Activated CD8-positive, alpha-beta T cell treated with anti-CD3 and anti-CD28 coated beads, Interleukin-2, amount 10 ng/mL, durations not matched to agents 7 days and 5 days (primary cell): ENCODE measurements at places on chromosomes 12 and 14. TPM values are rescaled to one million over a fixed set of nuclear protein-coding genes. Genes with fewer than 3 reads are reported as not detected.
A peak's percentile ranks its signal among the peaks of the same experiment; 100 is the strongest.

DNA sequence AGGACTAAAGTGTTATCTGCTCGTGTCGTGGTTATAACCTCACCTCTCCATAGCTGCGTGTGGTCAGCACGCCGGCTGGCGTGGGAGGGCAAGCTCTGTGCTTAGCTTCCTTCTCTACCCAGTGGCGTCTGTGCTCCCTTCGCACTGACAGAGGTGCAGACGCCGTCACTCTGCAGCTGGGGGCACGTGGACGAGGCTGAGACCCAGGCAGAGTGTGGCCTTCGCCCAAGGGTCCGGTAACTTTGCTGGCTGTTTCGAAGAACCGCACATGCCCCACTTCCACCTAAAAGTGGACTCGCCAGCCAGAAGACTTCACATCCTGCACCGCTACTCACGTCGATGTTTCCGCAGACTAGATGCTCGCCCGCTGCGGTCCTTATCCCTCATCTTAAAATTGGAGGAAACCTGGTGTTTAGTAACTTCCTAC, 35.9 kb upstream of the DYNC1H1 start:
- no peak overlapping the region for H3K4me3 ChIP-seq
- no peaks in the 10 kb centered on the region for H3K27me3 ChIP-seq
- H3K27ac ChIP-seq, result no peak overlapping the region
- H3K4me1 ChIP-seq, result no peaks in the 10 kb centered on the region
- no peak for DNase-seq

DNA sequence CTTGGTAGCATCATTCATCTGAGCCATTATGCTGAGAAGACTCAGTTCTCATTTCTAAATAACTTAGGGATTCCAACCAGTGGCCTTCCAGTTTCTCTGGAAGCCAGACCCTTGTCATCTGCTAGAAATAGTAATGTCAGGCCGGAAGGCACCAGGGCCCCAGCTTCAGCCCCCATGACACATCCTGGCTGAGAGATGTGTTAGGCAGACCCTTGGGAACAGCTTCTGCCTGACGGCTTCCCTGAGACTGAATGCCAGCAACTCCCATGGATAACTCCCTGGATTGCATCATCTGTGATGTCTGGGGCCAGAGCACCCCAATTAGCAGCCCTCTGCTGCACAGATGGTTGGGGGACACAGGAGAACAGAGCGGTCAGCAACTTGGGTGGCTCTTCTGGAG, 583.5 kb upstream of the TBX3 start:
- no peak overlapping the region for H3K4me3 ChIP-seq
- H3K36me3 ChIP-seq, result no peaks in the 10 kb centered on the region
- DNase-seq, result no peak
- H3K27me3 ChIP-seq, result no peaks in the 10 kb centered on the region

DNA sequence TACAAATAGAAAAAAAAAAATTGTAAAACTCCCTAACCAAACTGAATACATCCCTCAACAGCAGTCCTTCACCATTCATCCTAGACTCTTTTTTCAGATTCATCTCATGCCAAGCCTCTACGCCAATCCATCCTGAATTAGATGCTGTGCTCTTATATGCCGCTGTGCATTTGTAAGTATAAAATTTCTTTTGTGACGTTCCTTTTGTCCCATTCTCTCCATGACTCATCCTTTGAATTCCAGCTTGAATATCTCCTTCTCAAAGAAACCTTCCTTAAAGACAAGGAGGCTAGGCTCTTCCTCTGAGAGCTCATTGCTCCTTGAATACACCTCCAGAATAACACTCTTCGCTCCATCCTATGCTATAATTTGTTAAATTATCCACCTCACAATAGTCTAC, 359.2 kb downstream of the RMST start:
- no peak overlapping the region for H3K27ac ChIP-seq
- no peak overlapping the region for H3K4me3 ChIP-seq
- H3K27me3 ChIP-seq, result no peaks in the 10 kb centered on the region
- no peaks in the 10 kb centered on the region for H3K36me3 ChIP-seq
- no peak for DNase-seq

- H3K27ac ChIP-seq, result no peak overlapping the region
- H3K4me1 ChIP-seq, result no peaks in the 10 kb centered on the region
Measured at GRCh38 chr14:48983351-48983888, 602.8 kb downstream of the RPS29 start.

- no peak for DNase-seq
- H3K36me3 ChIP-seq, result no peaks in the 10 kb centered on the region
- no peaks in the 10 kb centered on the region for H3K27me3 ChIP-seq
- H3K4me1 ChIP-seq, result no peaks in the 10 kb centered on the region
Measured at GRCh38 chr14:81884382-81884781, 350.7 kb upstream of the SEL1L start.

DNA sequence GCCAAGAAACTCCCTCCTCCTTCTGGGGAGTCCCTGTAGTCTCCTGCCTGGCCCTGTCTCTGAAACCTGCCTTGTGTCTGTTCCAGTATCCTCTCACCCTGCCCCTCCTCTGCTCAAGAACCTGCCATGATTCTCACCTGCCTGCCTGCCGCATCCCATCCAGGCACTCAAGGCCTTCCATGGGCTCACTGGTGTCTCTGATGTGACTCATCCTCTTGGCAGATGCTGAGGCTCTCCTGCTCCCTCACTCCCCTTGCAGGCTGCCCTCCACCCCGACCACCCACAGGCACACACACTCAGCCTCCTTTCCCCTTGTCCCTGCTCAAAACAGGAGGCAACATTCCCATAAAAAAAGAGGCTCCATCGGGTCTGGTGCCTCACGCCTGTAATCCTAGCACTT, 5.8 kb upstream of the BEGAIN start:
- no peak for DNase-seq
- no peaks in the 10 kb centered on the region for H3K36me3 ChIP-seq
- no peak overlapping the region for H3K27ac ChIP-seq
- H3K4me1 ChIP-seq, result no peaks in the 10 kb centered on the region

DNA sequence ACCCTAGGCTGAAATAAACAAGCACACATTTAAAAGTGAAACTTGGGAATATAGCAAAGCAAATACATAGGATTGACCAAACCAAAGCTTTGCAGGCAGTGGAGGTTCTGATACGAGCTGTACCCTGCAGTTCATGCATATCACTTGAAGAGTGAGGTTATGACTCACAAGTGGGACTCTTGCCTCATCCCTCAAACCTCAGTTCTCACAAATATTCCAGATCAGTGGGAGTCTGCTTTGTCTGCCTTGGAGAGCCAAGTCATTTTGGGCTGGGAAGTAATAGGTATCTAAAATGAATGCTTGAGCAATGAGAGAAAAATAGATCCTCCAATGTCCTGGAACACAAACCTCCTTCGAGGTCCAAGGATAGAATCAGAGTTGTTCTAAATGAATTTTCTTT, 116.4 kb downstream of the LRIG3 start:
- H3K27ac ChIP-seq, result no peak overlapping the region
- H3K27me3 ChIP-seq, result no peaks in the 10 kb centered on the region
- no peak overlapping the region for H3K4me3 ChIP-seq
- no peak for DNase-seq
- H3K4me1 ChIP-seq, result no peaks in the 10 kb centered on the region
- H3K36me3 ChIP-seq, result no peaks in the 10 kb centered on the region

GRCh38 chr12:121705514-121705913, 7.0 kb upstream of the TMEM120B start:
- H3K4me3 ChIP-seq, result no peak overlapping the region
- no peak for DNase-seq
- peaks cover 14% of the 10 kb centered on the region for H3K27me3 ChIP-seq
- H3K36me3 ChIP-seq, result no peaks in the 10 kb centered on the region

- no peak overlapping the region for H3K4me3 ChIP-seq
- DNase-seq, result no peak
- no peak overlapping the region for H3K27ac ChIP-seq
- no peaks in the 10 kb centered on the region for H3K36me3 ChIP-seq
- no peaks in the 10 kb centered on the region for H3K4me1 ChIP-seq
- no peaks in the 10 kb centered on the region for H3K27me3 ChIP-seq
Measured at GRCh38 chr12:42945927-42946326, 356.4 kb upstream of the PRICKLE1 start.

- H3K27ac ChIP-seq, result peak overlapping the region; percentile 9
- no peaks in the 10 kb centered on the region for H3K27me3 ChIP-seq
- peaks cover 1% of the 10 kb centered on the region for H3K36me3 ChIP-seq
- no peak for DNase-seq
- H3K4me1 ChIP-seq, result peaks cover 24% of the 10 kb centered on the region
Measured at GRCh38 chr12:89181271-89181920, 170.9 kb downstream of the DUSP6 start.

- no peak overlapping the region for H3K27ac ChIP-seq
- no peaks in the 10 kb centered on the region for H3K27me3 ChIP-seq
- no peak for DNase-seq
Measured at GRCh38 chr14:21486640-21487087, 9.7 kb downstream of the TOX4 start.

KCNA5 gene
- not detected for total RNA-seq

FGF23 gene
- total RNA-seq, result not detected

TEX52 gene
- 0.29 TPM for total RNA-seq
